ENCODE measurements at places on chromosomes 4 and X.

DNA sequence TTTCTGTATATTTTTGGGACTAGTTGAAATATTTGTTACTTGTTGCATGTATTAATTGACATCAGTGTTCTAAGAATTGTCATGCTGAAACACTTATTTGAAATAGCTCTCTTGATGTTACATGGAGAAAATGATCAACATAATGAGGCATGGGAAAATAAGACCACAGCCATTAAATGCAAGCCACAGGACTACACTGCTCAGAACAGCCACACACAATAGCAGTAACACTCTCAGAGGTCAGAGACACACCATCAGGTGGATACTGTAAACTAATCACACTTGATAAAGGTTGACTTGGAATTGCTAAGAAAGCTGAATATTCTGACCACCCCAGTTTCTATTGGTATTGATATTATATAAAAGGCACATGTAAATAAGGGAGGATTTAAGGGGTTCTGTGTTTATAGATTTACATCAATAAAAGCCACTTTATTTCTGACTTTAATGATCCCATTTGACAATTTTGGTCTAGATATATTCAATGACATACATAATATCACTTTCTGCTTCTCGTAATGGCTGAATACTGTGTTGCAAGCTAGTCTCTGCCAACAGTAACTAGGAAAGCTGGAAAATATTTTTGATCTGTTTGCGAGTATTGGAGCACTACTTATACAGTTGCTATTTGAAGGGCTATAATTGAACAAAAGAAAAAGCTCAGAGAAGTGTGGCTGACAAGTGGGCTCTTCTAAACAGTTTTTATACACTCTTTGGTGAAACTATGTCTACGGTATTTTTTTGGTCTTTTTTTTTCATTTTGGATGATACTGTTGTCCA, 876.5 kb upstream of the INTU start:
- DNase-seq: no peak

GRCh38 chr4:80178964-80179363, 18.3 kb upstream of the PRDM8 start:
- DNase-seq: no peak

DNA sequence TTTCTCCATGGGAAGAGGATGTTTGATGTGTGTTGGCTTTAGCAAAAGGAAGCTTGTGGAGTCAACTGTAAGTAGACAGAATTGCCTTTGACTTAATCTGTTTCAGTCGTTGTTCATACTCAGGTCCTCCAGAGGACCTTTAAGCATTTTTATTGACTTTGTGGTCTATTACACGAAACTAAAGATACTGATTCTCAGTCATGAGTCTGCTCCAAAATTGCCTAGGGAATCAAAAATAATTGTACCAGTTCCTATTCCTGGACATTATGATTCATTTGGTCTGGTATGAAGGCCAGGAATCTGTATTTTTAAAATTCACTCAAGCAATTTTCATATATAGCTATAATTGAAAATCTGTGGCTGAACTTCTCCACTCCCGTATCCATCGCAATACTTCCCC, 38.6 kb downstream of the AR start:
- DNase-seq: no peak

- DNase-seq: peak; percentile 41
Measured at GRCh38 chr4:149997881-149998421, 80.3 kb upstream of the DCLK2 start.

DNA sequence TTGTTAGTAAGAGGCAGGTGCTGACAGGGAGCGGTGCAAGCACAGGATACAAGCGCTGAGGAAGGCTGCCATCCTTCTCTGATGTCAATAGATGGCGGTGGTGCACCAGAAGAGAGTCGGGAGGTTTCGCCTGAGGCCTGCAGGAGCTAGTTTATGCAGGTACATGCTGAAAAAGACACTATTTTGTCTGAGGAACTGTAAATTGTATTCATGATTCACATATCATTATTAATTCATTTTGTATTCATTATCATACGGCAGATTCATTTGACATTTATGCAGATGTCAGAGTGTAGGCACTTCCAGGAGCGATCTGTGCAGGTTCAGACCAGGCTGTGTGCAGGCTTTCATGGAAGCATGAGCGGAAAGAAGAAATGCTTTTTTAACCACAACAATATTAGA, 824.0 kb downstream of the STIM2 start:
- peak; percentile 22 for DNase-seq

- DNase-seq: no peak
Measured at GRCh38 chr4:150972592-150972991, 42.5 kb downstream of the LRBA start.
